Hepatocyte (in vitro differentiated cells): ENCODE measurements at places on chromosomes 3 and 15. TPM values are rescaled to one million over a fixed set of nuclear protein-coding genes. Genes with fewer than 3 reads are reported as not detected.

Gene ADAMTSL3
- total RNA-seq: 5.0 and 6.2 TPM in 2 replicates

Gene SLC12A1
- total RNA-seq: not detected in 2 replicates

Gene FSTL1
- 344 and 390 TPM in 2 replicates for total RNA-seq

Gene WNT5A
- total RNA-seq: 96.0 and 129 TPM in 2 replicates

DNA sequence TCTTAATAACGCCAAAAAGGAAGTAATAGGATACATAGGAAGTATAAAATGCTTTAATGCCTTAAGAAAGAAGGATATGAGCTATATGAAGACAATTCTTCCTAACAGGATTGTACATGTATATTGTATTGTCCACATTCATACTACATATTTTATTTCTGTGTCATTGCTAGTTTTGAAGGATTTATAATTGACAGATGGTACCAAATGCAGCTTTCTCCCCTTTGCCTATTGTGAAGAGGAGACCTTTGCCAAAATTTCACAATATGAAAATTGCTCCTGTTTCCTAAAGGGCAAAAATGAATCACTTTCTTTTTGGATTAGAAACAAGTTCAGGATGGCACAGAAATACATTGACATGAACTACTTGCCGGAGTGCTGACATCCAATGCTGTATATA is 34.8 kb upstream of the EOMES start:
- no peak overlapping the region for H3K27ac ChIP-seq
- H3K27me3 ChIP-seq: no peaks in the 10 kb centered on the region
- no peaks in the 10 kb centered on the region for H3K4me1 ChIP-seq
- no peak overlapping the region for H3K4me3 ChIP-seq

- no peaks in the 10 kb centered on the region for H3K36me3 ChIP-seq
- peaks cover 11% of the 10 kb centered on the region for H3K4me1 ChIP-seq
- peak; percentile 82 for DNase-seq
- H3K4me3 ChIP-seq: peak overlapping the region; percentile 35
Measured at GRCh38 chr15:59689626-59690236, 611 bp upstream of the BNIP2 start.

GRCh38 chr15:72155003-72155621 is 36.9 kb downstream of the SENP8 start:
- no peak overlapping the region for H3K4me3 ChIP-seq
- no peaks in the 10 kb centered on the region for H3K27me3 ChIP-seq
- peak overlapping the region; percentile 20 for H3K27ac ChIP-seq
- H3K4me1 ChIP-seq: peaks cover 11% of the 10 kb centered on the region
